ENCODE measurements at places on chromosomes 7 and 10.

DNA sequence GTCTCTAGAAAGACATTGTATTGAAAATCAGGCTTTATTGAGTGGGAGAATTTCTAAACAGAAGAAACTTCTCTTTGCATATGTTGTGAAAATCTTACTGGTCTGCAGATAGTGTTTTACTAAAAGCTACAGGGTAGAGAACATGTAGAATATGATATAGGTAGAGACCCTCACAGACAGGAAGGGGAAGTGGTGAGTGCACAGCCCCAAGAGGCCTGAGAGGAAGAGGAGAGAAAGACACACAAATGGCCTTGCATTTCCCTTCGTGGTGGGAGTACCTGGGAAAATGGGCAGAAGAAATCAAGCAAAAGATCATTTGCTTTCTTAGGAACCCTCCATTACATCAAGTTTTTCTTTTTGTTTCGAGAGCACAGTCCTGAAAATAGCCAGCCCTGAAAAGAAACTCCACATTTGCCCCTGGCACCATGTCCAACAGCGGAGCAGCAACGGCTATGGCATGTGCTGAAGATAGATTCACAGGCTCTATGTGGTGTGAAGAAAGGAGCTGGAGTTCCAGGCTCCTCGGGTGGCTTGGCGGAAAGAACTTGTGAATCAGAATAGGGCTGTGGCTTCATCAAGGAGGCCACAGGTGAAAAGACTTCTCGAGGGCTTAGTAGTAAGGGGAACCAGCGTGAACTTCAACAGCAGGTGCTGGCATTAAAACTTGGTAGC is 143.5 kb downstream of the CALCR start:
- no peak for DNase-seq

- DNase-seq, result no peak
Observed at GRCh38 chr7:20776214-20776911, 10.3 kb downstream of the SP8 start.

GRCh38 chr7:41085244-41085643 is 617.6 kb downstream of the INHBA start:
- DNase-seq, result no peak

GRCh38 chr7:157673573-157673972 is 336.8 kb downstream of the DNAJB6 start:
- DNase-seq, result no peak

DNA sequence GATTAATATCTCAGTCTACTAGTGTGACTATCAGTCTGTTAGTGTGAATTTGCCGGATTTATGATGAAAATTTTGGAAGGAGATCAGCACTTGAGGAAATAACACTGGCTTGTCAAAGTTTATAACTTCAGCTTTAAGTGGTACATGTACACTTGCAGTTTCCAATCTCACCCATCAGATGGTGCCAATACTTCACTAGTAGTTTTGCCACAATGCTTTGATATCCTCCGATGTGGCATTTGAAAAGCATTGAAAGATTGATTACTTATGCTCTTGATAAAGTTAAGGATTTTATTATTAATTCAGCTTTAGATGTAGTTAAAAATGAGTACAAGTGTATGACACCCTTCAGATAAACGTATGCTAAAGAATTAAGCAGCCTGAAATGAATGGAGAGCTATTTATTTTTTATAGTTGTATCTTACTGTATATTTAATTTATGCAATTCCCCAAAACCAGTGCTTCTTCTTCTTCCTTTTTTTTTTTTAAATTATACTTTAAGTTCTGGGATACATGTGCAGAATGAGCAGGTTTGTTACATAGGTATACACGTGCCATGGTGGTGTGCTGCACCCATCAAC is 98.2 kb downstream of the ANLN start:
- DNase-seq, result no peak

DNA sequence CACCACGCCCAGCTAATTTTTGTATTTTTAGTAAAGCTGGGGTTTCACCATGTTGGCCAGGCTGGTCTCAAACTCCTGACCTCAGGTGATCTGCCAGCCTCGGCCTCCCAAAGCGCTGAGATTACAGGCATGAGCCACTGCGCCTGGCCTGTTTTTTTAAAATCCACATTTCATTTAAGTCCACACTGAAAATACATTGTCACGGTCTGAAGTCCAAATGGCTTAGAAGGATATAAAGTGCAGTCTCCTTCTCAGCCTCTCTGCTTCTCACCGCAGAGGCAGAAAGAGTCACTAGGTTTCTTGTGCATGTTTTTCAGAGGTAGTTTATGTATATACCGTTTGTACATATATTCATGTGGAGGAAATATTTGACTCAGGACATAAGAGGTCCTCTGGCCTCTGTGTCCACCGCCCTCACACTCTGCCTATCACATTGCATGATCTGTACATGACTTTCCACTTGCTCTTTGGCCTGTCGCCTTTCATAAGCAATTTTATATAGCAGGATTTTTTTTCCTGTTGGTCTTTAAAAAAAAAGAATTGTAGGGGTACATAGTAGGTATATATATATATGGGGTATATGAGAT is 42.9 kb downstream of the BLNK start:
- DNase-seq, result no peak

GRCh38 chr10:17022466-17022825 is 107.2 kb downstream of the CUBN start:
- no peak for DNase-seq

- DNase-seq, result no peak
Observed at GRCh38 chr10:42992156-42992956, 84.5 kb upstream of the RET start.

GRCh38 chr7:124033095-124033806 is 384 bp upstream of the TMEM229A start:
- DNase-seq, result no peak

- DNase-seq, result no peak
Observed at GRCh38 chr7:33336820-33337219, 207.5 kb downstream of the BBS9 start.

GRCh38 chr10:33627611-33628010 is 293.1 kb upstream of the NRP1 start:
- no peak for DNase-seq

DNA sequence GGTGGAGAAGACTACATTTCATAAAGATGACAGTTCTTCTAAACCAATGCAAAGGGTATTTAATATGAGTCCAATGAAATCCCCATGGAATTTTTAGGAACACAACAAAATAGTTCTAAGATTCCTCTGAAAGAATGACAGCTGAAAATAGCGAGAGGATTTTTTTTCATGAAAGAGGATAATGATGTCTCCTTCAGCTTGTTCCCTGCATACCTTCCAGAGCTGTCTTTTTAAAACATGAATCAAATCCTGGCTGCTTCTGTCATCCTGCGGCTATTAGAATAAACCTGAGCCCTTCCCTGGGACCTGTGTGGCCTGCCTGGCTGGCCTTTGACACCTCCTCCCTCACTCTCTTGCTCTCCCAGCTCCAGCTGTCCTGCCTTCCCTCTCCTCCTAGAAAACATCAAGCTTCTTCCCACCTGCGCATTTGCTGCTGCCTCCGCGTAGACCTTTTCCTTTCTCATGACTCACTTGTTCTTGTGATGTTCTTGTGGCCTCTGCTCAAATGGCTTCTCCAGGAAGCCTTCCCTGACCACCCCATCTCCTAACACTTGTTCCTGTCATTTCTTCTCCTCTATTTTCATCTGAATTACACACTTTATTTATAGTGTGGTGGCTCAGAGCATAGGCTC is 57.4 kb downstream of the EEPD1 start:
- DNase-seq, result no peak

- DNase-seq, result no peak
Observed at GRCh38 chr7:117809958-117810357, 63.3 kb downstream of the CTTNBP2 start.

DNA sequence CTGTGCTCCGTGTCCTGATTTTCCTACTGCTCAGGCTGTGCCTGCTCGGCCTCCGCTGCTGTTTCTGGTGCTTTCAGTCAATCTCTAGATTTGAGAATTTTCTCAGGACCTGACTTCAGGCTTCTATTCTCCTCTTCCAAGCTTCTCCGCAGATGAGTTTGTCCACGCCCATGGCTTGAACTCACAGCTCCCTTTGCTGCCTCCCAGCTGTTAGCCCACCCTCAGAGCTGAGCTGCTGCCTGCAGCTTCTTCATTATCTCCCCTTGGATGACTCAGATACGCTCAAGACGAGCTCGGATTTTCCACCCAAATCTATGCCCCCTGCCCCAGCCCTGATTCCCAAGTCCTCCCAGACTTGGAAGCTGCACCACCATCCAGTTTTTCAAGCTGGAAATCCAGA is 104.7 kb downstream of the FGFR2 start:
- DNase-seq, result no peak

- DNase-seq, result no peak
Observed at GRCh38 chr10:7184660-7185366, 226.0 kb downstream of the SFMBT2 start.

- DNase-seq, result no peak
Observed at GRCh38 chr10:95242581-95243317, 48.1 kb downstream of the PDLIM1 start.

DNA sequence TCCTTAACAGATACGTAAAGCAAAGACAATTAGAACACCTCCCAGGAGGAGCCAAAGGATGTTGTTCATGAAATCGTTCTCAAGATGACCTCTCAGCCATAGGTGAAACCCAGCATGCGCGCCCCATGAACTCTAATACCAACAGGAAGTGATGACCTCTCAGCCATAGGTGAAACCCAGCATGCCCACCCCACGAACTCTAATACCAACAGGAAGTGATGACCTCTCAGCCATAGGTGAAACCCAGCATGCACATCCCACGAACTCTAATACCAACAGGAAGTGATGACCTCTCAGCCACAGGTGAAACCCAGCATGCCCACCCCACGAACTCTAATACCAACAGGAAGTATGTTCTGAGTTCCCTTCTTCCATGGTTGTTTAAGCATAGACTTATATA is 205.2 kb upstream of the ADARB2 start:
- DNase-seq, result no peak

DNA sequence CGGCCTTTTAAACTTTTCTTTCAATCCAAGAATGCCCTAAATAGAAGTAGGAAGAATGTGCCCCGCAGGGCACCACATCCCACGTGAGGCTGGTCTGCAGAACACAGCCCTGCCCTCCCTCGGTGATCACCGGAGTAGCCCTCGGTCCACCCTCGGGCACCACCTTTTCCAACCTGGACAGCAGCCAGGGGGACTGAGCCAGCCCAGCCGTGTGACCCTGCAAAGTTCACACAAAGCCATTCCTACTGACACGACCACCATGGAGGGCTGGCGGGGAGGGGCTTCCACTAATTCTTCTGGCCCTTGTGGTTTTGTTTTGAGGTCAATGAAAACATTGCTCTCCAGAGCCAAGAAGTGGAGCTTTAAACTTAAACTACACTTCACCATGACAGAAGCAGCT is 132.2 kb downstream of the TCERG1L start:
- DNase-seq, result no peak

GRCh38 chr10:65964205-65964604 is 961.6 kb upstream of the LRRTM3 start:
- DNase-seq, result no peak

DNA sequence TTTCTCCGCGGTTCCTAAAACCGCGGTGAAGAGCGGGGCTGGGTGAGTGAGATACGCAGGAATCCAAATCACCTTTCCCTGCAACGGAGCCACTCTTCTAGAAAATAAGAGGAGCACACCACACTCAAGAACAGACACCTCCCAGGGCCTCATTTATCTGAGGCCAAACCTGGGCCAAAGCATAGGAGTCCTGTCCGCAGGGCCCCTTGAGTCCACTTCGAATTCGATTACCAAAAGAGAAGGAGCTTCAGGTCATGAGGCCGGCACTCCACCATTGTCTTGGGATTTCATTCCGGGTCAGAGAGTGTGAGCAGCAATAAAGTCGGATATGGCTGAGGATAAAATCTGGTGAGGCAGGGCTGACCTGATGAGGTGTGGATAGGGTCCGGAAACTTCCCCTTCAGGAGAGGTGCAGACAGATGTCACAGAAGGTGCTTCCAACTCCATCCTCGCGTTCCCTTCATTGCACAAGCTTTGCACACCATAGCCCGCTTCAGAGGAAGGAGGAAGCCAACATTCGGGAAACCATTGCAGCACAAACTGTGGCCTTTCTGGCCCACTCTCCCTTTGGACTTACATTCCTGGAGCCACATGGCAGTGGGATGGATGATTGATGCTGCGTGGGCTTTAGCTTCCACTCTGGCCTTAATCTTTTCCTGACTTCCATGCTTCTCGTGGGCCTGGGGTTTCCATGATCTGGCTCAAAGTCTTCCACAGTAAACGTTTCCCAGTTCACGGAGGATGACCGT is 27.2 kb upstream of the ZNF273 start:
- DNase-seq, result no peak

DNA sequence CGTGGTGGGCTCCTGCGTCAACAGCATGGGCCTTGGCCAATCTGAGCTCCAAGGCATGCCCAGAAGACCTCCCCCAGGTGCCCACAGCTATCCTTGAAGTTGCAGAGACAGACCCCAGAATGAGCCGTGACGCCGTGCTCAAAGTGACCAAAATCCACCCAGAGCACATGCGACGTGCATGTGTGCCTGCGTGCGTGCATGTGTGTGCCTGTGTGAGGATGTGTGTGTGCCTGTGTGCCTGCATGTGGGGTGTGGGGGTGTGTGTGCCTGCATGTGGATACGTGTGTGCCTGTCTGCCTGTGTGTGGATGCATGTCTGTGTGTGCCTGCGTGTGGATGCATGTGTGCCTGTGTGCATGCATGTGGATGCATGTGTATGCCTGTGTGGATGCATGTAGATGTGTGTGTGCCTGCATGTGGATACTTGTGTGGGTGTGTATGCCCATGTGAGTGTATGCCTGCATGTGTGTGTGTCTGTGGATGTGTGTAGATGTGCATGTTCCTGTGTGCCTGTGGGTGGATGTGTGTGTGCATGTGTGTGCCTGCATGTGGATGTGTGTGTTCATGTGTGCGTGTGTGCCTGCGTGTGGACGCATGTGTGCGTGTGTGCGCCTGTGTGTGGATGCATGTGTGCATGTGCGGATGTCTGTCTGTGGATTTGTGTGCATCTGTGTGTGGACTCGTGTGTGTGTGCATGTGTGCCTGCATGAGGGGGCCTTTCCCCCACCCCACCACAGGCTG is 42.6 kb downstream of the PWWP2B start:
- no peak for DNase-seq

DNA sequence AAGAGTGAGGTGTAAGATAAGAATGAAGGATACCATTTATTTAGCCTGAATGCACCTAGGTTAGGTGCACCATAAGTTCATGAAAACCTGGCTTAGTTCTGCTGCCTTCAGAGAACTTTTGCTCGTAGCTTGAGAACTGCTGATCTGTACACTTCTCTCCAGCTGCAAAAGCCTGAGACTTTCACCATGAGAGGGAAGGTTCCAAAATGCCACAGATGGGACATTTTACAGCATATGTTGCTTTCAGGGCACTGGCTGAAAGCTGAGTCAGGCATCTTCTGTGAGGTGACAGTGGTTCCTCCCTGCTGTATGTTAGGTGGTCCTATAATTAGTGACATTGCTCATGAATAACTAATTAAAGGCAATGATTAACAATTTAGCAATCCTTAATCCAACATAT is 298.3 kb downstream of the GALNT17 start:
- DNase-seq, result no peak
